ENCODE measurements at places on chromosomes 13 and 19. TPM values are rescaled to one million over a fixed set of nuclear protein-coding genes. Genes with fewer than 3 reads are reported as not detected.

DNA sequence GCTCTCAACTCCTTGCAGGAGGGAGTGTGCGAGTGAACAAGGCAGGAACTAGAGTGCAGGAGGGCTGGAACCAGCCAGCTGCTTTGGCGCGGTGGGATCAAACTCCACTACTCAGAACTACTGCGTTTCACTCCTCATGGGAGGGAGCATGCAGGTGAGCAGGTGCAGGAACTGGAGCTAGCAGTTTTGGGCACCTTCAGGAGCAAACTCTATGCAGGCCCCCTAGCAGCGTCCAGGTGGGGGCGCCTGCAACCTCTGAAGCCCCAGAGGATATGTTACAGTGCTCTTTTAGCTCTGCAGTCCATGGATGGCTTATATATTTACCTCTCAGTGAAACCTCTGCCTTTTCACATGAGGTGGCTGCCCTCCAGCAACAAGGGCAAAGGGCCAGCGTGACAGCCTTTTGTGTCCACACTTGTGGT, 1303.4 kb downstream of the PCDH9 start:
- H3K27ac ChIP-seq, result no peak overlapping the region
- H3K36me3 ChIP-seq, result no peaks in the 10 kb centered on the region
- no peaks in the 10 kb centered on the region for H3K4me1 ChIP-seq
- H3K27me3 ChIP-seq, result no peaks in the 10 kb centered on the region
- peak; percentile 38 for DNase-seq
- H3K4me3 ChIP-seq, result peak overlapping the region; percentile 18

THAP8 gene
- total RNA-seq, result 4.2 TPM

DNA sequence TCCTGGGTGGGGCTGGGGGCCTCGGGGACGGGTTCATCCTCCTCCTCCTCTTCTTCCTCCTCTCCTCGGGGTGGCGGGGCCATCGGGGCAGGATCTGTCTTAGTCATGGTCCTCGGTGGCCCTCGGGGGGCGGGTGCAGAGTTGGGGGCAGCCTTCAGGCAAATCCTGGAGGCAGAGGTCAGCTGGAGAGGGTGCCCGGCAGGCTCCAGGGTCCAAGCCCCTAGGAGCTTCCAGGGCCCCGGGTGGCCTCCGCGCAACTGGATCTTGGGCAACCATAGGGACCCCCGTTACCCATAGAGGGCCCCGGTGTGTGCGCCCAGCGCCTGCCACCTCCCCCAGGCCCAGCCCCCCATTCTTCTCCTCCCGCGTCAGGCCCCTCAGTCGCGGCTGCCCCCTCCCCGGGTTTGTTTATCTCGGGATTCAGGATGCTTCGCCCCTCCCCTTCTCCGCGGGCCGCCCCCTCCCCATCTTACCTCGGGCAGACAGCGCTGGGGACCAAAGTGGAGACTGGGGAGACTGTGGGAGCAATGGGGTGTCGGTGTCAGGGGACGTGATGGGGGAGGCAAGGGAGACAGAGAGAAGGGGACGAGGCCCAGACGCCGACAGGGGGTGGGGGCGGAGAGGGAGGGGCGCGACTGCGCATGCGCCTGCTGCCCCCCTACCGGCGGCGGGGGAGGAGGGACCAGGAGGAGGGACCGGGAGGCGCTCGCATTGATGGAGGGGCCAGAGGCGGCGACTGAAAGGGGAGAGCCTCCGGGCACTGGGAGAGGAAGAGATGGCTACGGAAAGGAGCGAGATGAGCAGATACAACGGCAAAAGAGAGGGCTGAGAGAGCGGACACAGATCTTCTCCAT, at the start of gene CLIP3:
CLIP3 (minus strand) TSS at position 623 of the 854 bp plus-strand sequence; CDS start at position 107, 516 bp downstream.
- peak within 1 kb of the TSS; percentile 69 for H3K4me3 ChIP-seq
- H3K36me3 ChIP-seq, result no peaks in the 10 kb centered on the region
- peak; percentile 69 for DNase-seq
- H3K4me1 ChIP-seq, result peaks cover 18% of the 10 kb centered on the region

GRCh38 chr13:39037410-39037879, 444 bp downstream of the PROSER1 start:
- peaks cover 8% of the 10 kb centered on the region for H3K36me3 ChIP-seq
- DNase-seq, result no peak

DNA sequence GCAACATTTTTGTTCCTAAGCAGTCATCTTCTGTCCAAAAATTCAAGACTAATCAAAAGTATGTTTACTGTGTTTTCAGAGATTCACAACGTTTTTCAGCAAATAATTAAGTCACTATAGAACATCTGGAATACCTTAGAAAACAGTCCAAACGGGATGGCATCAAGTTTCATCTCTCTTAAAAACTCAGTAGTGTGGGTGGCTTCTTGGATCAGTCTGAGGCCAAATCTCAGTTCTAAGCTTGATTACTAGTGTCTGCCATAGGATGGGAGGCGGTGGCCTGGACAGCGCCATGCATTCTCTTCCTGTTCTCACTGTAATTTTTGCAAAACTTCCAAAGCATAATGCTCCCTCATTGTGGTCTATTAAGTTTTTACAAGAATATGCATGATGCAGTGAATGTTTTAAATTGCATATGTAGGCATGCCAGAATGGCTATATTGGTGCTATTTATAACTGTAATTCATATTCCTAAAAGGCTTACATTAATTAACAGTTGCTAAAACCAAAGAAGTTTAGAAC, 37.1 kb downstream of the ANKRD10 start:
- H3K4me1 ChIP-seq, result peaks cover 12% of the 10 kb centered on the region
- H3K27ac ChIP-seq, result no peak overlapping the region
- no peak overlapping the region for H3K4me3 ChIP-seq
- peaks cover 10% of the 10 kb centered on the region for H3K36me3 ChIP-seq
- DNase-seq, result no peak

All from left ventricle myocardium inferior (tissue), 1 donor.